T-helper 22 cell (primary cell): ENCODE measurements at places on chromosomes 7 and 10.

DNA sequence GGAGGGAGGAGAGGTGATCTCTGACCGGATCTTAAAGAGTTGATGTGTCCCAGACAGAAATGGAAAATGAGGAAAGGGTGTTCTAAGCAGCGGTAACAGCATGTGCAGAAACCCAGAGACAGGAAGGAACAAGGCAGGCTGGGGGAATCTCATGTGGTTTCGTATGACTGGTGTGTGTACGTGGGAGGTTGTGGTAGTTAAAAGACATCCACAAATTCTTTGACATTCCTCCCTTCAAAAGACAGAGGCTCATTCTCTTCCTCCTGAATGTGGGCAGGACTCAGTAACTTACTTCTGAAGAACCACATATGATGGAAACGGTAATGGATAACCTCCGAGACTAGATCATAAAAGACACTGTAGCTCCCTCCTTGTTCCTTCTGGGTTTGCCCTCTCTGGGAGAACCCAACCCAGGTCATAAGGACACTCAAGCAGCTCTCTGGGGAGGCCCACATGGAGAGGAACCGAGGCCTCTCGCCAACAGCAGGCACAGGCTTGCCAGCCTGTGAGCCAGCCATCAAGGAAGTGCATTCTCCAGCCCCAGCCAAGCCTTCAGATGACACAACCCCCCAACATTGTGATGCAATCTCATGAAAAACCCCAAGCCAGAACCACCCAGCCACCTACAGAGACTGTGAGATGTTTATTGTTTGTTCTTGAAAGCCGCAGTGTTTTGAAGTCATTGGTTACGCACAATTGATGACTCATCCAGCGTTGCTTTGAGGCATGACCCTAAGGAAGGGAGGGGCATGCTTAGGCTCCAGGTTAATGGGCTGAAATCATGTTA is 116.0 kb downstream of the SLIT1 start:
- no peak for DNase-seq

DNA sequence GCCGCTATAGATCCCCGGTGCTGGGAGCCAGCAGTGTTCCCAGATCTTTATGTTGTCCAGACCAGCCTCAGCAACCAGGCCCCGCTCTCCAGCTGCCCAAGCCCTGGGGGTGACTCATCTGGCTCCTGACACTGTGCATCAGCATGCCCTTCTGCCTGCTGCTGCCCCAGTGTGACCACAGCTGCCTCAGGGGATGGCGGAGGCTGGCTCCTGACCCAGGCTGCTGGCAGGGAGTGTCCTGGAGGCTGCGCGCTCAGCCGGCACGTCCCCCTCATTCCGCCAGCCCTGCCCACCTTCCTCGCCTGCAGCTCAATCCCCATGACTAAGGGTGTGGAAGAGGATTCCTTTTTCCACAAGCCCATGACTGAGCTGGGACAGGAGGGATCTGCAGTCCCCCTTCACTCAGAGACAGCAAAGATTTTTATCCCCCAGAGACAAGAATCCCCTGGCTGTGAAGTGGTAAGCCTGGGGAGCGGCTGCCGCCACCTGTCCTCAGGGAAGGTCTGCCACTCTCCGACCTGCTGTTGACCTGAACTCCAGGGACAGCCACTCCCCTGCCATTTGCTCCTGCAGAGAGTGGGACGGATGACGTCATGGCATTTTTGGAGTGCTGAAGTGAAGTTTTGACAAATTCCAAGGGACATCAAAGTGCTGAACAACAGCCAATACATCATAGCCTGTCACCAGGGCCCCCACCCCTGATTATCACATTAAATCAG is 182.8 kb upstream of the BMPER start:
- no peak for DNase-seq

GRCh38 chr10:42969147-42969546 is 107.7 kb upstream of the RET start:
- DNase-seq, result no peak

GRCh38 chr10:1347962-1348772 is 292.0 kb downstream of the WDR37 start:
- DNase-seq, result no peak

GRCh38 chr10:89213191-89213808 is 6.2 kb upstream of the CH25H start:
- no peak for DNase-seq

- DNase-seq, result no peak
Observed at GRCh38 chr7:42197451-42197850, 39.6 kb downstream of the GLI3 start.

GRCh38 chr7:152760854-152761748 is 1.5 kb downstream of the ACTR3B start:
- no peak for DNase-seq

DNA sequence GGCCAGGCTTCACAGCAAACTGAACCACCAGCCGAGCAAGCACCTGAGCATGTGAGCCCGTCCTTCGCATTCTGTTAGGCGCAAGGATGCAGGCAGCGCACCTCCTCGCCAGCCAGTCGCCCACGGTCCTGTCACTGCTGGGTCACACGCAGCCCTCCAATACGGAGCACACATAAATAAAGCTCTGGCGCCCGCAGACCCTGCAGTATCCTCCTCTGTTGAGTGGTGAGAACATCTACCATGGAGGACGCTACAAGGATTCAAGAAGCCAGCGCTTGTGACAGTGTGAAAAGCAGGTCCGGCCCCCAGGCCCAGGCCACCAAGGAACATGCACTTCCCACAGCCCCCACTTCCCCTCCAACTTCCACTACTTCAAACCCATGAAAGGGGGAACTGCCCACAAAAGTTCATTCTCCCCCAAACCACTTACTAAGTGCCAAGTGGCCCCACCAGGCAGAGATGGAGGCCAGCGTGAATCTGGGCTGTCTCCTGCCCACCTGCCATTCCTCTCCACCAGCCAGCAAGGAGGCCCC is 34.8 kb downstream of the VOPP1 start:
- no peak for DNase-seq

DNA sequence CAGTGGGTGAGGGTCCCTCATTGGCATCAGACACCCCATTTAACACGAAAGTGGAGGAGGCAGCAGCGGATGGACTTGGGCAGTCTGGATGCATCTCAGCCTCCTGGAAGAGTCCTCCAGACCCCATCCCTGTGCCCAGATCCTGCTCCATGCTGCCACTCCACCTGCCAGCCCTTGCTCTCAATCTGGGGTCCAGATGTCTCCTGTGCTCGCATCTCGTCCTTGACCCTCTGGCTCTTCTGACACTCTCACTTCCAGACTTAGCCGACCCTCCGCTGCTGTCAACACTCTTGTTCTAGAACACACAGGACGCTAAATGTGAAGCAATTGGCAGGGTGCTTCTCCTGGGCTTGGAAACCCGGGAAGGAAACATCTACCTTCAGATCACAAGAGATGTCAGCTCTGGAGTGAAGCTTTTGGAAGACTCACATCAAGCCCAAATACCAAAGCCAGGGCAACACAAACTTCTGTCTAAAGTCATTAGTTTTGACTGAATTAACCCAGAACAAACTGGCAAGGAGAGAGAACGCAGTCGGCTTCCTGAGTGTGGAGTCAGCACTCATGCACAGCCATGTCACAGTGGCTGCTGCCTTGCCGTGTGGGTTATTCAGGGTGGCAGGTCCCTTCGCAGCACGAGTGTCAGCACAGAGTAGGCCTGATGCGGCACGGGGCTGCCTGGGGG is 379.1 kb downstream of the TCERG1L start:
- no peak for DNase-seq

- no peak for DNase-seq
Observed at GRCh38 chr10:73076360-73077183, 20.1 kb downstream of the P4HA1 start.

DNA sequence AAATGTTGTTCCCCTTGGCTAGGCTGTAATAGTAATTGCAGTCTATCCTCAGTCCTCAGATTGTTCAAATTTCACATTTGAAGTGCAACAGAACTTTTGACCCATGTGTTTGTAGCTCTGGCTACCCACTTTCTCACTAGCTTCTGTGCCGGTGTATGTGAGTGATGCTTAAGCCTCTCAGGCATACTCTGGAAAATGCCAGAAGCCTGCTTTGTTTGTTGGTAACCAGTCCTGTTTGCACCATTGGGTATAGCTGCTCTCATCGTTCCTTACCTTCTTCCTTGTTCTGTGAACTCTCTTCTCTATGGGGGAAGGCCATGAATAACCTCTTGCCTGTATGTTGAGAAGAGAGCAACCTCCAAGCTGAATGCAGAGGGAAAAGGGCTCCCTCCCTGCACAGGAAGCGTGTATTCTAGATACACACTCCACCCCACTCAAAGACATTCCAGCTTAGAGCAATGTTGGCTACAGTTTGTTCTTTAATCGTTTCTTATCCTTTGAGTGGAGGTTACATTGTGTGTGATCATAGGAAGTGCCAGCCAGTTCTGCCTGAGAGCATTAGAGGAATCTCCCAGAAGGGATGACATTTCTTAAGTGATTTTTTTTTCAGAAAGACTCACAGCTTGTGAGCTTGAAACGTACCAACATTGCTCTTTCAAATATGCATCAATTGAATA is 40.5 kb downstream of the C1QL3 start:
- no peak for DNase-seq

DNA sequence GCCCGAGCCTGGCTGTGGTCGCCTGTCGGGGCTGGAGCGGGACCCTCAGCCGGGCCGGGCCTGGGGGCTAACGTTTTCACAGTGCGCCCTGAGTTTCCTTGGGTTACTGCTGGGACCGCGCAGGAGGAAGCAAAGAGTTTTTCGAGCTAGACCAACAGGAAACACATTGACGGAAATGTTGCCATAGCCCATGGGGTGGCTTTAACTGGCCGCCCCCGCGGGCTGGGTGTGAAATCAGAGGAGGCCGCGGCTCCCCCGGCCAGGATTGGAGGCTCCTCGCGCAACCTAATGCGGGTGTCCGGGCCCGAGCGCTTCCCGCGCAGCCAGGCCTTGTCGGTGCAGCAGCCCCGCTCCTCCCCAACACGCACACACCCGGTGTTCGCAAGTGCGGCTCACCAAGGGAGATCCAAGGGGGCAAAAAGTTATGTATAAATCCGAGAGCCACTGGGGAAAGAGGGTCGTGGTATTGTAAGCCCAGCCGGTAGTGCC is 1.9 kb downstream of the HHEX start:
- no peak for DNase-seq

GRCh38 chr10:44731283-44731682 is 179.9 kb upstream of the TMEM72 start:
- DNase-seq, result no peak

DNA sequence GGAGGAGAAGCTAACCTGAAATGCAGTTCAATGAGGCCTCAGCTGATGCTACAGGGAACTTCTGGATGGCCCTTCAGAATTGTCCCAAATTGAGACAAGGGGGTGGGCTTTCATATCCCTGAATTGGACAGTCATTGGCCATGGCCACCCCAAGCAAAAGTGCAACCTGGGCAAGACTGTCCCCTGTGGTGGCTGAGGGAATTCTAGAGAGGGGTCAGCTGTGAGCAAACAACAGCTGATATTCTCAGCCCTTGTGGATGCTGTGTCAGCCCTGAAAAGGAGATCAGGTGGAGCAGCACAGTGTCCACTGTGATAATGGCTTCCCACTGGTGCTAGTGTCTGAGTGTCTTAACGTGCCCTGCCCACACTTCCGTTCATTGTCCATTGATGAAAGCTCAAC is 76.6 kb downstream of the SLC16A9 start:
- no peak for DNase-seq

DNA sequence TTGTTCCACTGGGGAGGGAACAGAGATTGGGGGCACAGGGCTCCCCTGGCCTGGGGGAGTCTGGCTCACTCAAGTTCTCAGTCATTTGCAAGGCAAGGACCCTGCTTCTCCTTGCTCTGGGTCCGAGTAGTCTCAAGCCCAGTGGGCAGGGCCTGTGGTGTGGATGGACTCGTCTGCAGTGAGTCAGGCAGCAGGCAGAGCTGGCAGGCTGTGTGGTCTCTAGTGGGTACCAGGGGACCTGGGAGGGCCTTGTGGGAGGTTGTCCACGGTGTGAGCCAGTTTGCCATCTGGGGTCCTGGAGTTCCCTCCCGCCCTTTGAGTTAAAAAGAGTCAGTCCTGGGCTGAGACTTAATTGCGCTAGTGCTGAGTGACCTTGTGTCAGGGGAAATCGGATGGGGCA is 8.8 kb upstream of the SH2D4B start:
- DNase-seq, result no peak

DNA sequence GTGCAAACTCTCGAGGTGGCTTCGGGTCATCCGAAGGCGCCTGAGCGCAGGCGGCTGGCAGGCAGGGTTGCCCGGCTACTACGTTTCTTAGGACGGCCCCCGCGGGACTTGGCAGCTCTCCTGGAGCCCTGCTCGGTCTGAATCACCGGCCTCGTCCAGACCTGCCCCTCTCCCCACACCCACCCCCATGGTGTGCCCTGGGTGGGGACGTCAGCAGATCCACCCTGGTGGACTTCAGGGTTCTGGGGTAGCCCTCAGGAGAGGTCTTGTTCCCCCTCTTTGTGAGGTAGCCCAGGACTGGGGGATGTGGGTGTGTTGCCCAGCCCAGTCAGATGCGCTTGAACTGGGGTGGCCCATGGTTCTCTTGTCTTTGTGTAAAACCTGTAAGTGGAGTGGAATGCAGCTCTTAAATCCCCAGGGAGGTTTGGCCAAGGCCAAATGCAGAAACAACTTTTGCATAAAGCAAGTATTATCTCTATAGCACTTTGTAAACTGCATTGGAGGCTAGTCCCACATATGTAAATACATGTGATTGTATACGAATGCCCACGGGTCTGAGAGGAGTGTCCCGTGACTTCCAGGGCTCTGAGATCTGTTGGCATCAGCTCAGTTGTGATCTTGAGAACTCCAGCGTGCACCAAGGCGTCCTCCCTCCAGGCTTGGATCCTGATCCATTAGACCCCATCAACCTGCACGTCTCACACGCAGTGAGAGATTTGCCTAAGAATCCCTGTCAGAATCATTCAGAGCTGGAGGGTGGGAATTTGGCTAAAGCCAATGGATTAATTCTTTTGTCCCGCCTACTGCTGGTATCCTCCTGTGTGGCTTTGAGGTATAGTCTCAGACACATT is 1.8 kb downstream of the PFKFB3 start:
- DNase-seq, result no peak

- DNase-seq, result no peak
Observed at GRCh38 chr10:373015-373414, 237.8 kb downstream of the ZMYND11 start.

- no peak for DNase-seq
Observed at GRCh38 chr7:141360803-141361202, 190.4 kb upstream of the AGK start.

- DNase-seq, result no peak
Observed at GRCh38 chr10:84176351-84176750, 2.8 kb downstream of the GPR15LG start.

- no peak for DNase-seq
Observed at GRCh38 chr7:13848681-13849131, 140.8 kb downstream of the ETV1 start.

GRCh38 chr10:89371987-89372386 is 5.9 kb upstream of the IFIT1B start:
- DNase-seq, result no peak

GRCh38 chr10:3064423-3064822 is 2.9 kb upstream of the PFKP start:
- no peak for DNase-seq

- DNase-seq, result no peak
Observed at GRCh38 chr7:158239290-158239981, 348.2 kb downstream of the PTPRN2 start.

- DNase-seq, result no peak
Observed at GRCh38 chr10:1567152-1567551, 170.2 kb downstream of the ADARB2 start.

GRCh38 chr10:88810196-88810961 is 7.8 kb downstream of the LIPM start:
- DNase-seq, result no peak
